ENCODE measurements at places on chromosomes 7 and 10. TPM values are rescaled to one million over a fixed set of nuclear protein-coding genes. Genes with fewer than 3 reads are reported as not detected.

GRCh38 chr10:8060704-8061121 lies 6.2 kb downstream of the GATA3 start:
- DNase-seq, result no peak

Gene PRLHR
- total RNA-seq, result not detected

Gene SLC18A3
- total RNA-seq, result not detected

Gene GPRIN2
- total RNA-seq, result not detected

Gene MMP21
- not detected for total RNA-seq

Gene NME8
- not detected for total RNA-seq

DNA sequence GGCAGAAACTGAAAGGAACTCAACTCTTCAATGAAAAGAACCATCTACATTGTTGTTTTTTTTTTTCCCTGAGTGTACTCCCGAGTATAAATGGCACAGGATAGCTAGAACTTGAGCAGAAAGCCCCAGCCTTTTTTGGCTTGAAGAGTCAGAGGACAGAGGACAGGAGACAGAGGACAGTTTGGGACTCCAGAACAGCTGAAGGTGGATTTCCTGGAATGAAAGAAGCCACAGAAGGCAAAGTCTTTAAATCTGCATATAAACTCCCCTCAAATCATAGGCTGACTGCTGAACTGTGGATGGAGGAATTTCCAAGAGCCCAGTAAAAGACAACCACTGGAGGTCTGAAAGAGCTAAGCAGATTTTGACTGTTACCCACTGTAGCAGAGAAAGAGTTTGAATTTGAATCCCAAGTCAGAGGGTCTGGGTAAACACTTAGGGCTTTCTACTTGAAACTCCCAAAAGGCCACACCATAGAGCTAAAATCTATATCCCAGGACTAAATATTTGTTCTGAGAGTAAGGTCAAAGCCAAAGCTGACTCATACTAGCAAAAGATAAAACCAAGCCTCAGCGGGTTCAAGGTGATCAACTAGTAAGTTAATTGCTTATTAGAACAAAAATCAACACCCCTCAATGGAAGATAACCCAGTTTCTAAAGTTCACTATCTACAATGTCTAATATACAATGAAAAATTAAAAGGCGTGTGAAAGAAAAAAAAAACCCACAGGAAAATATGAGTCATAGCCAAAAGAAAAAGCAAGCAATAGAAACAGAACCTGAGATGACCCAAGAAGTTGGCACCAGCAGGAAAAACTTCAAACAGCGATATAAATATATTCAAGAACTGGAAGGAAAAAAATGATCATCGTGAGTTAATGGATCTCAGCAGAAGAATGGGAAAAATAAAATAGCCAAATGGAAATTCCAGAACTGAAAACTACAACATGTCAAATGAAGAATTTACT lies 1.8 kb upstream of the OPN1SW start:
- no peak for DNase-seq

Gene CPA5
- not detected for total RNA-seq

GRCh38 chr10:63068246-63068645 lies 64.9 kb upstream of the NRBF2 start:
- DNase-seq, result no peak

DNA sequence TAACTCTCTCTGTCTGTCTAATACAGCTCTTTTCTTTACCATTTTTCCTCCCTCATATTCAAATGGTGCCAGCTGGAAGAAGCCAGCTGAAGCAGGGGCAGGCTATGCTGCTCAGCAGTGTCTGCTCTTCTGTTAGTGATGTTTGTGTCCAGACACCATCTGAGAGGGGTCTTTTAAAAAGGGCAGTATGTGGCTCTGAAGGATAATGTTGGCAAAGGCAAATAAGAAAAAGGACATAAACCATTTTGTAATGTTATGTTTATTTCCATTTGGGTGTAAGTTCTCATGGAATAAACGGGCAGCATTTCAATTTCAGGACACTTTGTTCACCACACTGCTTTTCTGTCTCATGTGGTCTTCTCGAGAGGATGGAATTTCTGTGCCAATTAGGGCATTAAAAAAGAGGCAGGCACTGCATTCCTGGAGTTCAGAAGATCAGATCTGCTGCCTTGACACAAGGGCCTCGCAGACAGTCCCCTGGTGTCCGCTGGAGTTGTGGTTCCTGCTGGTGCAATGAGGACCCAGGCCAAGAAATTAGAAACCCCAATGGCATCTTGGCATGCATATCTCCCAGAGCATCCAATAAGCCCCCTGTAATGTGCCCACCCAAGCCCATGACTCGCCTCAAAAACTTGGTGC lies 109.0 kb upstream of the ELMO1 start:
- DNase-seq, result no peak

DNA sequence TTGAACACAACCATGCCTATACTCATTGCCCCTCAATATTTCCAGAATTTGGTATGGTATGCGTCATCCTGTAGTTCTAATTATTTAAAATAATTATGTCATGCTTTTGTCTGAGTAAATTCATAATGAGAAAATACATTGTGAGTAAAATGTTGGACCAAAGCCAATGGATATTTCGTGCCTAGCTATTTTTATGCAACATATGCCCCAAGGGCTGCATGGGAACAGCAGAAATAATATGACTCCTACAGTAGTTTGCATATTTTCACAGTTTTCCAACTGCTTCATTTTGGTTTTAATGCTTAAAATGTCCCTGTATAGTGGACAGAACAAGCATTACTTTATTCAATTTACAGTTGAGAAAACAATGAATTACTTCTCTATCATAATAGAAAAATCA lies 1115.6 kb upstream of the GHITM start:
- no peak for DNase-seq

DNA sequence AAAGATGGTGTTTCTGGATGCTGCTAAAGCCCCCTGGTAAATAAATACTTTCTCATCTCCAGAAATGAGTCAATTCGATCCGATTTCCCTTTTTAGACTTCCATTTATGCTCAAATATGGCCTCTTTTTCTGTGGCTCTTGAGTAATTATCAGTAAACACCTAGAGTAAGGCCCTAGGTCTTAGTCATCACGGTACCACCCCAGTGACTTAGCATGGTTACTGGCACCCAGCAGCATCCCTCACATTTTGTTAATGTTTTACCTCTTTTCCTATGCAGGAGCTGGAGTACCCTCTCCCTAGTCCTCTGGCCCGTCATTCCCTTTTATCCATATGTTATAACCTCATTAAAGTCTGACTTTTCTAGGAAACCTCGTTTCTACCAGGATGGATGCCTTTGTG lies 19.5 kb downstream of the CHN2 start:
- no peak for DNase-seq

DNA sequence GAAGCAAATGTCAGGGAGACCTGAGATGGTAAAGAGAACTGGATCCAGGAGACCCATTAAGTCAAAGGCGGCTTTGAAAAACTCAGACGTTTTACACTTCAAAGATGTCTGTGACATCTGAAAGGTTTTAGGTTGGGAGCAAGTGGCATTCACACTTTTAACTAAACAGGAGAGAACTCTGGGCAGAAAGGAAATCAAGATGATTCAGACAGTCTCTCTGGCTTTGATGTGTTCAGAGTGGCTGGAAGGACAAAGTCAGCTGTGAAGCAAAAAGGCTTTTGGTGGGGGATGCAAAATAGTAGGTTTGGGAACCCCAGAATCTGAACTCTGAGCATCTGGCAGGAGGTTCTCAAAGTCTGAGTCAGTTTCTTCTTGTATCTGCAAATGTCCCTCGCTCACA lies 66.6 kb downstream of the PRKCQ start:
- no peak for DNase-seq

Gene OPN4
- total RNA-seq, result not detected

Gene DHX32
- total RNA-seq, result 46.3 TPM

- peak; percentile 84 for DNase-seq
Measured at GRCh38 chr7:105678811-105679495, 97.7 kb upstream of the EFCAB10 start.

DNA sequence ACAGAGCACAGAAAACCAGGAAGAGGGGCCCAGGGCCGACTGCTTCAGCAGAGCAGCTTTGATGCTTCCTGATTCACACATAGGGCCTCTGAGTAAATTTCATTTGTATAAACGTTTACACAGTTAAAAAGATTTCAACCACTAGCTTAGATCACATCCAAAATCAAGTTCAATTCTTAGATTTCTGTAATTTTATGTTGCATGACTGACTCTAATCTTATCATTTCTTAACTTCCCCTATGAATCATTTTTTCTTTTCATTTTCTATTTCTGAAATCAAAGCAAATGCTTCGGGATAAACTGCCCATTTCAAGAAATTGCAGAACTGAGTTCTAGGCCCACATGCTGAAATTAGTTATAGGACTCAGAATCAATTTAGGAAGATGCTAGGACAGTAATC lies 224.7 kb downstream of the INHBA start:
- DNase-seq, result no peak

DNA sequence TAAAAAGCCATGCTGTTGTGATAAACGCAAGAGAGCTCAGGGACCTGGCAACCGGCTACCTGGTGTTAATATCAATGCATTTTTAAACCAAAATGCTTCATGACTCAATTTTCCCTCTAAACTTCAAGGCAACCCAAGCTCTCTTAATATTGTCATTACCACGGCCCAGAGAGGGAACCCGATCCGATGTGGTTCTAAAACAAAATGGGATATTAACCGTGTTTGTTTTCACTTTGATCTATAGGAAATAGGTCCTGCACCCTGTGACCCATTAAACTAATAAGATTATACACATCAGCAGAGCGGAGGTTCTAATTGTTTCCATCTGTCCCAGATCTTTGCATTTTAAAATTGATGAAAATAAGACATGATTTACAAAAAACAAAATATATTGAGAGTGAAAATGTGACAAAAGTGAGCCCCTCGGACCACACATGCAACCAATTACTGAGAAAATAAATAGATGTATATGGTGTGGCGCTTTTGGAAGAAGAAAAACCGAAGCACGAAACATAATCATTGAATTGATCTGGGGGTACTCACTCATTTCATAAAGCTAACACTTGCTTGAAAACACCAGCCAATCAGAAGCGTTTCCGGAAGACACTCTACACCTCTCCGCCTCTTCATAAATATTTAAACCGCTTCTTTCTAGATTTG lies 290.3 kb upstream of the NFE2L3 start:
- DNase-seq, result no peak

DNA sequence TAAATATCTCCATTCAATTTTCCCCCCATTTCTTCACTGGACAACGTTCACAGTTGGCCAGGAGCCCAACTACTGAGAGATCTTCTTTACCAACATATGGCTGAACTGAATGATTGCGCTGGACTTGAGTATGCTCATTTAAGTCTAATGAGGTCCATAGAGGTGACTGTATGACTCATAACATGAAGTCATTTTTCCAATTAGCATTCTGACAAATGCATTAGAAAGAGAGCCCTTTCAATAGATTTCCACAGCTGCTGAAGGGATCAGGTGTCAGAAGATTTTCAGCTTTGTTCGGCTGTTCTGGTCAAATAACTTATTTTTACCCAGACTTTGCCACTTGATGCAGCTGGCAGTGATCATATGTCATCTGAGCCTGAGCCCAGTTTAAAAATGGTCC lies 438.0 kb downstream of the ETV1 start:
- DNase-seq, result no peak

GRCh38 chr10:57692255-57692980 lies 575.3 kb downstream of the IPMK start:
- no peak for DNase-seq

- no peak for DNase-seq
Measured at GRCh38 chr10:16848562-16849154, 31.4 kb upstream of the RSU1 start.

DNA sequence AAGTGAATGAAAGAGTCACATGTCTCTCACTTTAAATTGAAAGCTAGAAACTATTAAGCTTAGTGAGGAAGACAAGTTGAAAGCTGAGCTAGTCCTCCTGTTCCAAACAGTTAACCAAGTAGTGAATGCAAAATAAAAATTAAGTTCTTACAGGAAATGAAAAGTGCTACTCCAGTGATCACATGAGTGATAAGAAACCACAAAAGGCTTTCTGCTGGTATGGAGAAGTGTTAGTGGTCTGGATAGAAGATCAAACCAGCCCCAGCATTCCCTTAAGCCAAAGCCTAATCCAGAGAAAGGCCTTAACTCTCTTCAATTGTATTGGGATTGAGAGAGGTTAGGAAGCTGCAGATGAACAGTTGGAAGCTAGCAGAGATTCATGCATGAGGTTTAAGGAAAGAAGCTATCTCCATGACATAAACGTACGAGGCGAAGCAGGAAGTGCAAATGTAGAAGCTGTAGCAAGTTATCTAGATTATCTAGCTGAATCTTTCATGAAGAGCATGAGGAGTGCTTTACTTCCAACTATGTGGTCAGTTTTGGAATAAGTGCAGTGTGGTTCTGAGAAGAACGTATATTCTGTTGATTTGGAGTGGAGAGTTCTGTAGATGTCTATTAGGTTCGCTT lies 261.6 kb downstream of the MDFIC start:
- no peak for DNase-seq

Gene PLXNA4
- under 0.01 TPM for total RNA-seq

Gene TRIM50
- total RNA-seq, result not detected

GRCh38 chr7:111076205-111076604 lies 14.7 kb upstream of the LRRN3 start:
- no peak for DNase-seq

GRCh38 chr7:1536743-1537534 lies 6.4 kb downstream of the MAFK start:
- peak; percentile 33 for DNase-seq

GRCh38 chr10:99357691-99358090 lies 28.5 kb downstream of the CNNM1 start:
- no peak for DNase-seq

DNA sequence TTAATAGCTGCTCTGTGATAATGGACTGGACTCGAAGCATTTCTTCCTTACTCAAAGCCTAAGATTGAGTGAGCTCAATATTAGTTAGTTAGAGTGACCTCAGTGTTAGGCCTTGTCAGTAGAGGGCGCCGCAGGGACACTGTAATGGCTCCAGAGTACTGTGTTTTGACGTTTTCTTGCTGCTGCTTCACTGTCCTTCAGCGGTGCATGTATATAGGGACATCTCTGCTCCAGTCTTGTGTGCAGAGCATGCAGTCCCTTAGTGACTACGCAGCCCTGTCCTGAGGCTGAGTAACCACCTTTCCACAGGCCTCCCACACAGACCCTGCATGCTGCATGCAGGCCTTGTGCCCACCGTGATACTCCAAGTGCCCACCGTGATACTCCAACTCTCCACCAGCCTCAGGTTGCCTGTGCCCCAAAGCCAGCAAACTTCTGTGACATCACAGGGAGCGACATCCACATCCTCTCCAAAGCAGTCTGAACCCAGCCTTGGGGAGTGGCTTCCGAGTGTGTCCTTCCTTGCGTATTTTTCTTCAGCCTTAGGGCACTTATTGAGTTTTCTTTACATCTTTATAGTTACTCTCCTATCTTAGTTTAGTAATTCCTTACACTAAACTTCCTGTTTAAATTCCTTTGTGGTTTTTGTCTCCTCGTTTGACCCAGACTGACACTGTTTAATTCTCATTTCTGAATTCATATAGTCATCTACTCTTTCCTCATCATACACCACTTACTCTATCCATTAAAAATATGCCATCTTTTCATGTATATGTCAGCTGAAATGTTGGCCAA lies 118.2 kb downstream of the JAZF1 start:
- peak; percentile 81 for DNase-seq

DNA sequence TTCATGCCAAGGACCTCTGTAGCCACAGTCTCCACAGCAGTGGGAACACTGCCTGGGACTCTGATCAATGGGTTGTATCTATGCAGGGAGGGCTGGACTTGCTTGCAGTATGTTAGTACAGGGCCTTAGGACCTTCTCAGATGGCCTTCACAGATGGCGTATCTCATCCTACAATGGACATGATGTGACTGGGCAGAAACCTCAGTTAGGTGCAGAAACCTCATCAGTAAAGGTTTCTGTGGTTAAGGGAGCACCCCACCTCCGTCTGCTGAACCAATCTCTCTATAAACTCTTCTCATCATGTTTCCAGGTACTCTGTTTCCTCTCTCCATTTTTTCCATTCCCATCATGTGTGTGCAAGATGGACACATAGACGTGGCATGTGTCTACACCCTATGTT lies 154.9 kb downstream of the EVX1 start:
- no peak for DNase-seq

Data from G401 (cell line).